H4 (cell line): ENCODE measurements at places on chromosomes 3 and 15. TPM values are rescaled to one million over a fixed set of nuclear protein-coding genes. Genes with fewer than 3 reads are reported as not detected.

TIMP4 gene
- 0.52 and 1.1 TPM in 2 replicates for total RNA-seq

- DNase-seq = no peak
Measured at GRCh38 chr3:190077395-190078045, 43.2 kb downstream of the P3H2 start.

DNA sequence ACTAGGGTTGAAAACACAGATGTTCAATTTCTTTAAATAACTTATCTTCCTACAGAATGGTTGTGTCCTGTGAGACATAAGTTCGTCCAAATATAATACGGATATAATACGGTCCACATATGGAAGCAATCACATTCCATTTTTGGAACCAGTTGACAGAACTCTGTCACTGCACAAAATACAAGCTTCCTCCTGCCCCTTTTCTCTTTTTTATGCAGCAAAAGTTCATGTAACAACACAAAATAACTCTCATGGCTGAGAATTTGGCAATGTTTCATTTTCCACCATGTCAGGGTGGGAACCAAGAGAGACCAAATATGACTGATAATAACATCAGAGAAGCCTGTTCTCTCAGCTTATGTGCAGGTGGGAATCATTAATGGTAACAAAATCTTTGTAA lies 158.1 kb upstream of the ZNF385D start:
- DNase-seq = no peak

TUSC7 gene
- not detected in 2 replicates for total RNA-seq

- DNase-seq = peak; percentile 99
Measured at GRCh38 chr15:66883284-66883911, 181.4 kb downstream of the SMAD6 start.

LZTFL1 gene
- total RNA-seq = 8.3 and 10.1 TPM in 2 replicates

CASR gene
- not detected in 2 replicates for total RNA-seq

ANKRD34C gene
- total RNA-seq = 0.19 TPM in 1 of 2 replicates, not detected in the other

DNA sequence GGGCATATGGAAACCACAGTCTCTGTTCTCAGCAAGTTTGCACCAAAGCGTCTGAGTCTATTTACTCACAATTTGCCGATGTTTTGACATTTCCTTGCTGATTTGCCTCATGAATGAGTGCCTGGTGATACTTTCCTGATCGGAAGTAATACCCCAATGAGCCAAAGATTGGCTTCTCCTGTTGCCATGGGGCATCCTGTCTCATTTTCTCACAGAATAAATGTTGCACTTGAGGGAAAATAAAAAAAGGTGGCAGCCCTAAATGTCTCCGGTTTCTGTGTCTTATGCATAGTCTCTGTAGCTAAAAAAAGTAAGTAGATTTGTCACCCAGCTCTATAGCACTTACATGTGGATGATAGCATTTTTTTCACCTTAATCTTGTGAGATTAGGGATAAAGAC lies 73.7 kb upstream of the CADPS start:
- DNase-seq = no peak

DNA sequence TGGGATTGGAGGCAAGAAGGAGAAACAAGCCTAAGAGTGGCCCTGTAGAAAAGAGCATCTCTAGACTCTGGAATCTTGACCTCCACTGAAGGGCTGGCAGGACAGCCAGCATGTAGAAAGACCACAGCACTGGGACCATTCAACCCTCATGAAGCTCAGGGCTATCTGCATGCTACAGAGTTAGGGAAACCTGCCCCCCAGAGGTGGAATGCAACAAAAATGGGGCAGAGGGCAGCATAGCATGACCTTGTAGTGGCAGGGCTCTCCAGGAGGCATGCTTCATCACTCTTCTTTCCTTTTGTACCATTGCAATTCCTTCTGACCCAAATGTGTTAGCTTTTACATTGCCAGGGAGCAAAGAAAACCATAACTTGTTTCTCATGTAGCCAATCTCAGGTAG lies 445.4 kb downstream of the EPHB1 start:
- DNase-seq = no peak

RBPMS2 gene
- 0.48 TPM in 1 of 2 replicates, not detected in the other for total RNA-seq

- peak; percentile 44 for DNase-seq
Measured at GRCh38 chr3:36729204-36730056, 34.9 kb downstream of the DCLK3 start.

- DNase-seq = no peak
Measured at GRCh38 chr15:69861331-69862171, 236.2 kb downstream of the TLE3 start.

ST6GAL1 gene
- total RNA-seq = 3.2 and 3.4 TPM in 2 replicates

- no peak for DNase-seq
Measured at GRCh38 chr3:114132500-114132899, 46.4 kb downstream of the DRD3 start.

- DNase-seq = no peak
Measured at GRCh38 chr3:174675406-174675805, 183.7 kb upstream of the NAALADL2 start.

CAMK2N2 gene
- 0.47 and 1.6 TPM in 2 replicates for total RNA-seq

DNA sequence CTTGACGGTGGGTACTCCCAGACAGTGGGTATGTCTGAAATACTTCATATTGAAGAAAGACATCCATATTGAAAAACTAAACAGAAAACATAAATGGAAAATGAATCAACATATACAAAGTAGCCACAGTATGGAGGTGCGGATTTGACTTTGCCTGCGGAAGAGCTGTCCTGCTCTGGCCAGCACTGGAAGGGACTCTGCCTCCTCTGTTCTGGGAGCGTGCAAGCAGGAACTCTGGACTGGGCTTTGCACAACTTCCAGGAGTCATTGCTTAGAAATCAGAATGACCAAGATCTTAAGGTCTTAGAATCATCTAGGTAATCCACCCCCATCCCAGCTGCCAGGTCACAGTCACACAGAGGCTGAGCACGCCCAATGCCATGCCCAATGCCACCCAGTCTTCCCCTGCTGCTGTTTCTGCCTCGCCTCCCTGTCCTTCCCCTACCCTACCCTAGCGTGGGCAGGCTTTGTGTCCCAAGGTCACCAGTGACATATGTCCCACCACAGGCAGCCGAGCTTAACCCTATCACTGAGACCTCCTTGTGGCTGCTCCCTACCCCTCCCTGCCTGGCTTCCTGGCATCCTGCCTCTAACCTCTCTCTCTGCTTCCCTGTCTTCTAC lies 36.3 kb downstream of the CDC25A start:
- DNase-seq = no peak

LARP6 gene
- total RNA-seq = 45.5 and 52.9 TPM in 2 replicates

DNA sequence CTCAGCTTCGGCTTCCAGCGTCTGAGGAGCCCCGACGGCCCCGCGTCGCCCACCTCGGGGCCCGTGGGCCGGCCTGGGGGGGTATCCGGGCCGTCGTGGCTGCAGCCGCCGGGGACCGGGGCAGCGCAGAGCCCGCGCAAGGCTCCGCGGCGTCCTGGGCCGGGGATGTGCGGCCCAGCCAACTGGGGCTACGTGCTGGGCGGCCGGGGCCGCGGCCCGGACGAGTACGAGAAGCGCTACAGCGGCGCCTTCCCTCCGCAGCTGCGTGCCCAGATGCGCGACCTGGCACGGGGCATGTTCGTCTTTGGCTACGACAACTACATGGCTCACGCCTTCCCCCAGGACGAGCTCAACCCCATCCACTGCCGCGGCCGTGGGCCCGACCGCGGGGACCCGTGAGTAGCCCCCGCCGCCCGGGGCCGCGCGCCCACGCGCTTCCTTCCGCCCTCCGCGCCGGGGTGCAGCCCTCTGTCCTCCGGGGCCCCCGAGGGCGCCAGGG lies 462 bp downstream of the EDEM1 start:
- DNase-seq = no peak

SAXO2 gene
- total RNA-seq = 0.58 and 0.68 TPM in 2 replicates

GRCh38 chr15:67839929-67840748 lies at the start of gene RNU6-1:
TSS of gene RNU6-1 (minus strand) at chr15:67840045.
- DNase-seq = peak; percentile 88

SH3GL3 gene
- total RNA-seq = 0.99 and 2.0 TPM in 2 replicates

- no peak for DNase-seq
Measured at GRCh38 chr3:186923241-186923640, 7.1 kb upstream of the ST6GAL1 start.

ACP3 gene
- total RNA-seq = 1.2 TPM in 1 of 2 replicates, not detected in the other

DNA sequence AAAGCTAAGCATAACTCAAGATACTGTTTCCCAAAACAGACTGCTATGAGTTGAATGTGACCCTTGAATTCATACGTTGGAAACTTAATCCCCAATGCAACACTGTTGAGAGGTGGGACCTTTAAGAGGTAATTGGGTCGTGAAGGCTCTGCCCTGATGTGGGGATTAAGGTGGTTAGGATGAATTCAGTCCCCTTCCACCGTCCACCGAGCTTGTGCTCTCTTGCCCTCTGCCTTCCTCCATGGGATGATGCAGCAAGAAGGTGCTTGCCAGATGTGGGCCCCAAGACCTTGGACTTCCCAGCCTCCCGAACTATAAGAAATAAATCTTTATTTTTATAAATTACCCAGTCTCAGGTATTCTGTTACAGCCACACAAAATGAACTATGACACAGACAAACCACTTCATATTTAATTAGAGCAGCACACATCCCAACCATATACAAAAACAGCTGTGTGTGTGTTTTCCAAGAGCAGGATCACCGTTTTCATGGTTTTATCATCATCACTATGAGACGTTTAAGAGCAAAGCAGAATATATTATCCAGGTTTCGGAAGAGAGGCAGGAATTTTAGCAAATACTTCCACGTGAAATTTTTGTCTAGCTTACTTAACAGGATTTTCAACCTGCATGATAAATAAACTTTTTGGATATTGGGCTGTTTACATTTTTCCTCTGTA lies 61.2 kb downstream of the CD200R1L start:
- no peak for DNase-seq

DNA sequence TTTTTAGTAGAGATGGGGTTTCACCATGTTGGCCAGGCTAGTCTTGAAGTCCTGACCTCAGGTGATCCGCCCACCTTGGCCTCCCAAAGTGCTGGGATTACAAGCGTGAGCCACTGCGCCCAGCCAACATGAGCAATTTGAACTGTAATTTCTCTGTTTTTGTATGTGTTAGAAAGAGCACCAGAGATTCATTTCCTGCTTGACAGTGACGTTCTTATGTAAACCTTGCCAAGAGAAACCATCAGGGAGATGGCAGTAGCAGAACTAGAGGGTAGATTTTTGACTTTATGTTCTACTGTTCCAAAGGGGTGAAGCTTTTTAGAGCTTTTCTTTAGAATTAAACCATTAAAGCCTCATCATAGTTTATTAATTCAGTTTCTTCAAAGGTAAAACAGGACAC lies 148.1 kb upstream of the UMPS start:
- no peak for DNase-seq

DNA sequence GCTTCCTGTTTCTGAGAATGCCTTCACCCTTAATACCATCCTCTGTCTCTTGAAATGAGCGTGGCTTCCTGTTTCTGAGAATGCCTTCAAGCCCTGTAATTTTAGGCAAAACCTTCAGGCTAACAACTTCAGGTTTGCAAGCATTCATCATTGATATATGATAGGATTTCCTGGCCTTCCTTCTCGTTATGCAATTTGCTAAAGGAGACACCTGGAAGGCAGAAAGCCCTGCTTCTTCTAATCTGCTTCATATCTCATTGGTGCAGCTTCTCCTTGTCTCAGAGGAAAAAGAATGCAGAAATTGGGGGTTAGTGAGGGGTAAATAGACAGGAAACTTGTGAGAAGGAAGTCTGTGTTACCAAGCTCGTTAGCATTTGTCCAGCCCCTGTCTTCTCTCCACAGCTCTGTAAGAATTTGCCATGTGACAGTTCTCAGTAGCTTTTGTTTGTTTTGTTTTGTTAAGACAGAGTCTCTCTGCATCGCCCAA lies 7.3 kb downstream of the ARL6IP5 start:
- no peak for DNase-seq

GRCh38 chr3:5390221-5390620 lies 202.7 kb downstream of the EDEM1 start:
- DNase-seq = no peak

GRCh38 chr3:52227117-52227516 lies 1.7 kb upstream of the TLR9 start:
- DNase-seq = no peak

DNA sequence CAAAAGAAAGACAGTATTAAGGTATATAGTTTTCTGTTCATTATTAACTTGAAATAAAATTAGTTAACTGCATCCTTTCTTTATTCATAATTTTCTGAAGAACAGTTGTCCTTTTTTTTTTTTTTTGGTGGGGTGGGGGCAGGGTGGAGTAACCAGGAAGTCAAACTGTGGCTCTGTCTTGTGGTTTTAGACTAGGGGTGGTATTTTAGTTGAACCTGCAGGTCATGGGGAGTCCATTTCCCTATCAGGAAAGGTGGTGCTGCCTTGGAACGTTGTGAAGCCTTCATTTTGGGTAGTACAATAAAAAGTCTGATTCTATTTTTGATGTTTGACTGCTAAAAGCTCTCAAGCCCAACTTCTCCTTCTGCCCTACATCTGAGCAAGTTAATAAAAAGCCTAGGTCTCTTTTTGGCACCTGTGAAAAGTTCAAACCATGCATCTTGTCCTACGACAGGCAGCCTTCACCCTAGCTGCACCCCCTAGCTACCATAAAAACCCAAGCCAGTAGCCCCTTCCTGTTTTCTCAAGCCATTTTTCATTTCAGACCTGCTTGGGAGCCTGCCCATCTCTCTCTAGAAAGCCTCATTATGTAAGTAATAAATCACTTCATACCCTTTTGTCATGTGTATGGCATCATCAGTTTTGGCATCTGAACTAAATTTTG lies 31.2 kb upstream of the RIOX2 start:
- DNase-seq = no peak

DNA sequence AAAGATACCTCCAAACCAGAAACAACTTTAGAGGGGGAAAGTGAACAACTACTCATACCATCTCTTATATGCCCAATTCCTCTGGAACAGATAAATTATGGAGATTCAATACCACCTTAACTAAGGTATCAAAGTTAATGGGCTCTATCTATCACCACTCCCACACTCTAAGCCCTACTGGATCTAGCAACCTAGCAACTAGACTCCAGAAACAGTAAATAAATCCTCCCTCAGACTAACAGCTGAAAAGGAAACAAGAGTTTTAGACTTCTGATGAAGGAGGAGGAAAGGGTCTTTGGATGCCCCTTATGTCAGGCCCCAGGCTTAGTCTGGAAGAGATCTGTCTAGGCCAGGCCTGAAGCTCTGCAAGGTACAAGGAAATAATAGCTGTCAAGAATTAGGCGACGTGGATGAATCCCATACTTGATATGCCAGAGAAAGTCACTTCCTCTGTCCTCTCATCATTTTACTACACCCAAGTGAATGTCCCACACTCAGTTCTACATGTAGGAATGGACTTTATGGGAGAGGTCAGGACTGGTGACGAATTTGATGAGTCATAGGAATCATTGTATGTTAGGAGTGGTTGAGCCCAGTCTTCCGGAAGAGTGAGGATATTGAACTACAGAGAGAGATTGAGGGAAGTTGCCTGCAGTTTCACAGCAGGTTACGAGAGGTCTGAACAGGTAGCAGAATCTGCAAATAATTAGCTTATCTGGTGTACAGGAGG lies 113.8 kb downstream of the AKAP13 start:
- peak; percentile 82 for DNase-seq

DNA sequence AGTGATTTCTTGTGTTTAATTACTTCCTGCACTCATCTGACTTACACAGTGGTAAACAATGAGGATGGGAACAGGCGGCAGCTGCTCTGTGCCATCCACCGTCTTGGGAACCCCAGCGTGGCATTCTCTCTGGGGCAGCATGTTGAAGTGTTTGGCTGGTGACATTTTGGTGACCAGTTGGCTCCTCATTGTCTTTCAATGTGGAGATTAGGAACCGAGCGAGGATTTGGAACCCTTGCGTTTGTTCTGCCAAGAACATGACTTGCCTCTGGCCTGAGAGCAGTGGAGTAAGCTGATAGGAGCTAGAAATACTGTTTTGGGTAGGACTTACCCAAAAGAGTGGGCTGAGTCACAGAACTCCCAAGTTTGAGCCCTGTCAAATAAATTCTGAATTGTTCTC lies 88.8 kb downstream of the IGF1R start:
- no peak for DNase-seq

- no peak for DNase-seq
Measured at GRCh38 chr3:18725668-18726407, 300.7 kb upstream of the SATB1 start.

CGGBP1 gene
- total RNA-seq = 29.3 and 37.3 TPM in 2 replicates
